ENCODE measurements at places on chromosomes 7 and 10.

GRCh38 chr10:84846658-84847316, 518.4 kb downstream of the CCSER2 start:
- DNase-seq = no peak

- DNase-seq = peak; percentile 34
Observed at GRCh38 chr10:19788075-19788686, 28.1 kb upstream of the PLXDC2 start.

- DNase-seq = no peak
Observed at GRCh38 chr10:86635402-86635801, 18.9 kb upstream of the OPN4 start.

DNA sequence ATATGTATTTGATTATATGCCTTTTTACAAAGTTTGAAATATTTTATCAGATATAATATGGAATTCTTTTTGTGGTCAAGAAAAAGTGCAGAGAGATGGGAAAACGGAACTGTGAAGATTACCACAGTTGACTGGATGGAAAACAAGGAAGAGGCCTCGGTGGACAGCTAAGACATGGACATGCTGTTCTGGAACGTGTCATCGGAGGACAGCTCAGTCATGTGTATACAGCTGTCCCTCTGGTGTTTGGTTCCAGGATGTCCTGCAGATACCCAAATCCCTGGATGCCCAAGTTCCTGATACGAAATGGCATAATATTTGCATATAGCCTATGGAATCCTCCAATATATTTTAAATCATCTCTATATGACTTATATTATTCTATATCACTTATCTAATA, 49.4 kb downstream of the TRIL start:
- DNase-seq = no peak

GRCh38 chr10:37992083-37992482, 15.6 kb upstream of the ZNF25 start:
- no peak for DNase-seq

DNA sequence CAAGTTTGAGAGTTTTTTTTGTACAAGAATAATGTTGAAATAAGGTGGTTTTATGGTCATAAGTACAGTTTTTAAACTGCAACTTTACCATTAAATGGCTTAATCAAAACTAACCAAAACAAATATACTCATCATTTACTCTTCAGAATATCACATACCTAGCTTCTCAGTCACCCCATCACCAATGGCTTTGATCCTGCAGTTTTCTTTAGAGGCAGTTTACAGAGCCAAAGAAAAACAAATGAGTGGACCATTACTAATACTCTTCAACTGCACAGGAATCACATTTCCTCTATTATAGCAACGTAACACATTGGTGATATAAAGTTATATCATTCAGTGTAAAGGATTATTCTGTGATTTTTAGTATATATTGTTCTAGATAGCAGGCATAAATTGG, 576.1 kb upstream of the LRRTM3 start:
- DNase-seq = no peak

DNA sequence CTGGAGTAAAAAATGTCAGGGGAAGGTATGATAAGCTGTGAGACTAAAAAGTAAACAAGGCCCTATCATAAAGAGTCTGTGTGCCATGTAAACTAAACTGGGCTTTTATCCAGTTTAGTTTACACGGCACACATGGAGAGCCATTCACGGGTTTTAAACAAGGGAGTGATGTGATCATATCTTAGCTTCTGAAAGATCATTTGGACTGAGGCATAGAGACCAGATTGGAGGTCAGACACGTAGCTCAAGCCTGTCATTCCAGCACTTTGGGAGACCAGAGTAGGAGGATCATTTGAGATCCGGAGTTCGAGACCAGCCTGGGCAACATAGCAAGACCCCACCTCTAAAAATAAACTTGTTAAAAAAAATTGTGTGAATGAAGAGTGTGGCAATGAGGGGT, 50.1 kb downstream of the SKIDA1 start:
- no peak for DNase-seq

GRCh38 chr10:10911471-10911921, 106.2 kb upstream of the CELF2 start:
- DNase-seq = peak; percentile 38

GRCh38 chr7:33815336-33815735, 90.0 kb upstream of the BMPER start:
- DNase-seq = no peak

DNA sequence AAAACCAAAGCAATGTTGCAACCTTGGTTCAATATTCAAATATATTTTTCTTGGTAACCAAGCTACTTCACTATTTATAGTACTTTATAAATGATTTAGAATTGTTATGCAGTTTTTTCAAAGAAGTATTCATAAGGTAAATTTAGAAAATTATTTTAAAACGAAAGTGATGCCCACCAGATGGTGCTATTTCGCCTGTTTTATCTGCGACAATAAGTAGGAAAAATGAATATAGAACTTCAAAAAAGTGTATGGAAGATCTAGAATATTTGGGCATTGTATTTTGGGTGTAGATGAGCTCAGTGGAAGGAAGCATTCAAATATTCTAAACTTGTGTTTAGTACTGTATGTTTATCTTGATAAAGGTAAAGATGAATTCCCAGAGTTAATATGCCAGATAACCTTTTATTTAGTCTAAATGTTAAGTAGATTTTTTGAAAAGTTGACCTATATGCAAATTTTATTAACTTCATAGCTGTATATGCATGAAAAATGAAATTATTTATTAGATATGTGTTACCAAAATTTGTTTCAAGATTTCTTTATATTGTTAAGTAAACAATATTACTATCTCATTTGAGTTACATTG, 93.2 kb downstream of the ADK start:
- peak; percentile 22 for DNase-seq

GRCh38 chr10:127198307-127198706, 1.9 kb upstream of the INSYN2A start:
- DNase-seq = no peak

DNA sequence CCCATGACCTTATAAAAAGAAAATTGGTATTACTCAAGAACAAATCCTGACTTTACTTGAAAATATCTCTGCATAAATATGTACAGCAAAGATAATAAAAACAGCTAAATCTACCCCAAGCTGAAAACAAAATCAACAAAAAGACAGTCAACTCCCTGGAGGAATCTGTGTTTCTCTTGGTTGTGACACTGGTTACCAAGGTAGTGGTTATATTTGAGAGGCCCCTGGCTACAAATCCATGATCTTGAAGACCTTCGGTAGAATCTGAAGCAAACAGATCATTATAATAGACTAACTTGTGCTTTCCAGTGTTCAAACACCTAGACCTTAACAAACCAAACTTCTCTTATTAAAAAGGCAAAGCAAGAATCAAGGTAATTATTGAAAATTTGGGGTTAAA, 123.9 kb upstream of the SGCE start:
- DNase-seq = no peak

DNA sequence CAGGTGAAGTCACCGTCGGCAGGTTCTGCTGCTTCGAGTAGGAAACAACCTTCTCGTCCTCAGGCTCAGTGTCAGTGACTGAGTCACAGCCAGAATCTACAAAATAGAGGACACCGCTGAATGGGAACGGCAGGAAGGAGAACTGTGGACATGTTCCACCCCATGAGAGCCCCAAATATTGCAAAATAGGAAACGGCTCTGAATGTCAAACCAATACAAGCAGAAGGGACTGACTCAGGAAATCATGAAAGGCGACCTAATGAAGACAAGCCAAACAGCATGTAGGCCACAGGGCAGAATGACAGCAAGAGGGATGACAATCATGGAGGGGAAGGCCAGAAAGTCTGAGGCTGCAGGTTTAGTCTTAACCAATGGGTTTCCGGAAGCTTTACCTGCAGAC, 63.5 kb downstream of the PIK3AP1 start:
- DNase-seq = no peak

- no peak for DNase-seq
Observed at GRCh38 chr7:149856583-149856982, 17.2 kb upstream of the ATP6V0E2 start.

DNA sequence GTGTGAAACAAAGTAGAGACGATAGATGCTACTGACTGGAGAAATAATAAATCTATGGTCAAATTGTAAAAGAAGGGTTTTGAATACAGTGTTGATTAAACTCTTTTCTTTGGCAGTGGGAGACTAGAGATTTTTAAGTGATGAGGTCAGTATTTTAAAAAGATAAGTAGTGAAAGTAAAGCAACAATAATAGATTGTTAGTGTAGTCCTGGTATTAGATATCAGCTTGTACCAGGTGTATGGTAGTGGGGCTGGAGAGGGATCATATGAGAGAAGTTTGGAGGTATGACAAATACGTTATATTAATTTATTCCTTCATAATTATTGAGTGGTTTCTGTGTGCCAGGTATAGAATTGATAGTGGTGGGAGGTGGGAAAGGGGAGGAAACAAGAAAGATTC, 25.2 kb downstream of the PHTF2 start:
- DNase-seq = no peak

DNA sequence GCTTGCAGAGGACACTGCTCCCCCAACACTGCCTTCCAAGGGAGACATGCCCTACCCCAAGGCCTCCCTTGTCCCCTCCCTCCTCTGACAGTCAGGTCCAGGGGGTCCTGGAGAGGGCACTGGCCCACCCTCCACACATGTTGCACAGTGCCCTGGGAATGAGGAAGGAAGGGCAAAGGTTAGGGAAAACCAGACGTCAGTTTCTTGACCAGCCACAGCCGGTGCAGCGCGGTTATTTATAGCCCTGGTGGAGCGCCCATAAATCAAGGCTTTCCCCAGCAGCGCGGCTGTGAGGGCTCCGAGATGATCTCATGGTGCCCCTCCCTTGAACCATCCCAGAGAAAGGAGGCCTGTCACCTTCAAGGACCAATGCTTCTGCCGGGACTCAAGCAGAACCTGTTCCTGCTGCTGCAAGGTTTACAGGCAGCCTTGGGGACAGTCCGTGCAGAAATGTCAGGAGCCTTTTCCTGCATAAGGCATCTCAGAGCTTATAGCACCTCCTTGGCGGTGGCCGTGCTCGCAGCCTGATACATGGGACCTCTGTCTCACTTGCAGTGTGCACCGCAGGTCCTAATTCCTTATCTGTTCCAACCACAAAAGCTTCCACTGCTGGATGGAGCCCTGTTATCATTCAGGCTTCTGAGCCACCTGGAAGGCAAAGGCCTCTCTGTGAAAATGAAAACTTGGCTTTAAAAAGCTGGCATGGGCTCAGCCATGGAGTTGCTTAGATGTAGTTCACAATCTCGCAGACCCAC, 127.3 kb downstream of the LHPP start:
- DNase-seq = peak; percentile 82

DNA sequence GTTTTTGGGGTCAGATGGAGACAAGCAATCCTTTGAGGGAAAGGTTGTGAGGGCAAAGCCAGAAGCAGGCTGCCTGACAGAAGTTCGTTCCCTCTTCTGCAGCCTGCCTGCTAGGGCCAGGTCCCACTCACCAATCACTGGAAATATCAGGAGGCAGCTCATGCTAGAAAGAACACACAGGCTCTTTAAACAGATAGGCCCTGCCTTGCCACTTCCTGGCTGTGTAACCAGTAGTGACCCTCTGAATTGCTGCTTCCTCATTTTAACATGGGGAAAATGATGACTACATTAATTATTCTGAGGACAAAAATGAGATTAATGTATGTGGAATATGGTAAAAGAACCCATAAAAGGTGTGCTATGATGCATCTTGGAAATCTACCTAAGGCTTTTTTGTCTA, 50.5 kb upstream of the MRLN start:
- no peak for DNase-seq

- no peak for DNase-seq
Observed at GRCh38 chr7:45119550-45119949, 8.1 kb upstream of the TBRG4 start.

DNA sequence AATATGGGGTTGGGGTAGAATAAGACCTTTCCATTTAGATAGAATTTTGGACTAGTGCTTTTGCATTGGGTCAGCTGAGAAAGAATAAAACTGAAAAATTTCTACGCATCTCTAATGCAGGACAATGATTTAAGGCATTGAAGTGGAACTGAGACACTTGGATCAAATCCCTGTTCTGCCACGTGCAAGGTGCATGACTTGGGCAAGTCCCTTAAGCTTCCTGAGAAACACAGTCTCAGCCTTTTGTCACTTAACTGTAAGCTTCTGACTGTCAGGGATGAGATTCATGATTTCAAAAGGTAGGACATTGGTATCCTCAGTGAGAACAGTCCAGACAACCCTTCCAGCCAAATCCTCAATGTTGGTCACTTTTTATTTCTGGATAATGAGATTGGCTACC, 59.2 kb downstream of the ENTPD1 start:
- no peak for DNase-seq

- peak; percentile 55 for DNase-seq
Observed at GRCh38 chr7:76262683-76263402, 39.6 kb upstream of the HSPB1 start.

GRCh38 chr10:76453997-76454396, 1022.6 kb downstream of the LRMDA start:
- no peak for DNase-seq

DNA sequence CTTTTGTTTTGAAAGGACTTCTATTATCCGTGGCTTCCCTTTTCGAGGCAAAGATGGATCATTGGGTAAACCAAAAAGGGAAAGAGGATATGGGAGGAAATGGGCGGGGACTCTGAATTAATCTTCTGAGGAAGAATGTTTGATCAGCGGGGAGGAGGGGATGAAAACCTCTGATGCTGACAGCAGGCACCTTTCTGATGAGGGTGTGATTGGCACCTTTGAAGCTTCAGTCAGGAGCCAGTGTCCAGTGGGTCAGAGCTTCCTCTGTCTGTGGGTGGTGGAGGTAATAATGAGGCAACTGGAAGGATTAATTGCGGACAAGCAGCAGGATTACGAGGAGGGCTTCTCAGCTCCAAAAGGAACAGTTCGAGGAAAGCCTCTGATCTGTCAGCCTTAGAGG, 877.6 kb downstream of the LRMDA start:
- DNase-seq = no peak

- DNase-seq = no peak
Observed at GRCh38 chr10:126945351-126946030, 40.3 kb downstream of the DOCK1 start.

GRCh38 chr7:73822319-73823173, 8.2 kb upstream of the CLDN4 start:
- peak; percentile 95 for DNase-seq

DNA sequence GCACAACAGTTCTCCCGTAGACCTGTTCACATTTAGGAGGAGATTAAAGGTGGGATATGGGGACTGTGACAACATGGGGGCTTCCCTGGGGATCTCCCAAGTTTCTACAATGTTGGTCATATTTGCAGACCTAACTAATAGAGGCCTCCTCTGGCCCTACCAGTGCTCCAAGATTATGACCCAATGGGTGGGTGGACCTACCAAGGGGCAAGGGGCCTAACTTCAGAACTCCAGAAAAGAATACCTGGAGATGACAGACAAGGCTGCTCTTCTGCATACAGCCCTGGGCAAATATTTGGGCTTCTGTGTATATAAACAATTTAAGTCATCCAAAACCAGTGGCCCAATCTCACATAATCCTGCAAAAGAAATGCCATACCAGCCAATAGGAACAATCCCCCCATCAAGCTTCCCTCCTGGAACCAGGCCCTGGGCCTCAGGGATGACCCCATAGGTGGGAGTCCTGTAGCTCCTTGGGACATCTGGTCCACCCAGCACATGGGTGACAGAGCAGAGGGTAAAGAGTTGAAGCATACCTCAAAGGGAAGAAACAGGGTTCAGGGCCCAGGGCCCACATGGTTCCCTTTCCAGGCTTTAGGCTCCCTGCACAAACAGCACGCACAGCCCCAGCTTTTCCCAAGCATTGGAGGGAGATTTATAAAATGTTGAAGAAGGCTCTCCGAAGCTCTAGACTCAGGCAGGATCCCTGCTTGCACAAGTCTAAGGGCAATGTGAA, 86.1 kb upstream of the CHST15 start:
- no peak for DNase-seq

- DNase-seq = no peak
Observed at GRCh38 chr7:130365511-130366441, 14.5 kb upstream of the CPA1 start.

Measured in colonic mucosa (tissue), 4 donors.